Coronary artery (tissue), 2 donors: ENCODE measurements at places on chromosomes 4 and X.

DNA sequence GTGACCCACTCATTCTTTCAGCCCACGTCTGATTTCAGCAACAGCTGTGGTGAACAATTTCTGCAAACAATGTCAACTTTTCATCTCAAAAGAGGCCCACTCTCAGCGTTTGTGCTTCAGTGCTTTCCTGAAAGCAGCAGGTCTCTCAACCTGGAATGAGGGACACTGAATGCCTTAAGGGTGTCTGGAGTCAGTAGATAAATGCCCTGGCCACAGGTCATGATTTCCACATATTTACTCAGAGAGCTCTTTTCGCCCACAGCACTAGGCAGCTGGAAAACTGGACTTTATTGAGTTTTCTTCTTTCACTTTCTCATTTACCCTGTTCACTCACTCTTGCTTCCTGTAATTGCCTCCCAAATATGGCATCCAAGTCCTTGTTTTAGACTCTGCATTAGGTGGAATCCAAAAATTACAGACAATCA is 52.8 kb downstream of the NPFFR2 start:
- no peak for DNase-seq

DNA sequence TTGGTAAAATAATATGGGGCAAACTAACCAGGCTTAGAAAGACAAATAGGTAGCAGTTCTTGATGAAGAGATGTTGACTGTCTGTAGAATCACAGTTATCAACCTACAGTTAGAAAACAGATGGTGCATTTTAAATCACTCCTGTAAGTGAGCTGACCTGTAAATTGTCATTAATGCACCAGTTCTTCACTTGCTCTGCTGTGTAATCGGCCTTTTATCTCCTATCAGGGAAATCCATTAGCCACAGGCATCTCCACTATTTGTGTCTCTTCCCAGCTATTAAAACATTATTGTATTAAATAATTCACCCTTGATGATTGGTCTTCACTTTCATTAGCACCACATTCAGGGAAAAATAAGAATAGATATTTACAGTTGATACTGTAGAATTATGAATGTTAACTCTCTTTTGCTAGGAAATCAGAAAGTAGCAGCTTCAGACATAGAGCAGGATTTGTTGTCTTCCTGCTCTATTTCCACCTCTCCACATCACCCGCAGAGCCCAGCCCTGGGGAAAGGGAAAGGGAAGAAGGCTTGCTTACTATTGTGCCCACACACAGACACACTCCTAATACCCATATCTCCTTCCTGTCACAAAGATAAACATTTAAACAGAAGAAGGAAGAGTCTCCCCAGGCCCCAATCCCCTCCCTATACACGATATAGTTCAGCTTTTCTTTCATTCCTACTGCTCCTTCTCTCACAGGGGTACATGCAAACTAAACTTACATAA is 97.1 kb downstream of the REELD1 start:
- no peak for DNase-seq

DNA sequence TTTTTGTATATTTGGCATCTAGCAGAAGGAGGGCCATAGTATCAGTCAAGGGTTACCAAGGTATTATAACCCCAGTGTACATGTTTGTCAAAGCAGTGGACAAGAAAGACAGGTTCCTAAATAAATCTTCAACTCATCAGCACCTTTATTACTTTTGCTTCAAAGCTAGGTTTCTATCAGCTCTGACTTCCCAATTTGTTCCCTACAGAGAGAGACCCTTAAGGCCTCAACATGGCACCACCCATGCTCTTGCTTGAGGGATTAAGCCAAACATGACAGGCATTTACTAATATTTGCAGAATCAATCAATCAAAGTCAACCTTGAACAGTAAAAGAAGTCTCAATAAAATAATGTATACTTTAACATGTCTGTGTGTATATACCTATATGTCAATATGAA is 9.4 kb downstream of the TBCK start:
- DNase-seq, result no peak

DNA sequence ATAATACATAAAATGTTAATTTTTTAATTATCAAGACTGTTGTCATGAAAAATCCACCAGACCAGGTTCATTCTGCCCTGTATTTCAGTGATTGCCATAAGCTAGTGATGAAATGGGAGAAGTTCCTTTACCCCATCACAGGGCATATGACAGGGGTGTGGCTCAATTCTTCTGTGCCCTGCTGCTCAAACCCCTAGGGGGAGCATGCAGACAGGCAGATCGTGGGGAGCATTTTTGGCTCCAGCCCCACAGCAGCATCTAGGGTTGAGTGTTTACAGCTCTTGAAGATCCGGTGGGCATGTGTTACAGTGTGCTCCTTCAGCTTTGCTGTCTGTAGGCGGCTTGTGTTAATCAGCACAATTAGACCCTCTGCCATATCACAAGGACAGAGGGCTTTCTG is 700.7 kb downstream of the PCDH18 start:
- DNase-seq, result no peak

DNA sequence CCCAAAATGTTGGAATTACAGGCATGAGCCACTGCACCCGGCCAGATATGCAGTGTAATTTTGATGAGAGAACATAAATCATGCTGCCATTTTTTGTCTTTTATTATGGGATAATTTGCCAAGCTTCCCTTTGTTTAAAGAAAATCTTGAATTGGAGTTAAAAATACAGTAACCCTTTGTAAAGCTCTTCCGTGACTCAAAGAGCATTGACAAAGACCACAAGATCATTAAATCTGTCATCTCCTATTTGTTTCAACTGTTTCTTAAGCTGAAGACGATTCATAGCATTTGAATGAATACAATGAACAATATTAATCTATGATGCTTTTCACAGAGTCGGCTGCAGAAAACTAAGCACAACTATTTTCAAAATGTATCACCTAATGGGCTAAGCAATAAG is 132.6 kb downstream of the ANAPC4 start:
- no peak for DNase-seq

- no peak for DNase-seq
These were observed 290.2 kb upstream of the VCX start for GRCh38 chrX:7552760-7553159.

DNA sequence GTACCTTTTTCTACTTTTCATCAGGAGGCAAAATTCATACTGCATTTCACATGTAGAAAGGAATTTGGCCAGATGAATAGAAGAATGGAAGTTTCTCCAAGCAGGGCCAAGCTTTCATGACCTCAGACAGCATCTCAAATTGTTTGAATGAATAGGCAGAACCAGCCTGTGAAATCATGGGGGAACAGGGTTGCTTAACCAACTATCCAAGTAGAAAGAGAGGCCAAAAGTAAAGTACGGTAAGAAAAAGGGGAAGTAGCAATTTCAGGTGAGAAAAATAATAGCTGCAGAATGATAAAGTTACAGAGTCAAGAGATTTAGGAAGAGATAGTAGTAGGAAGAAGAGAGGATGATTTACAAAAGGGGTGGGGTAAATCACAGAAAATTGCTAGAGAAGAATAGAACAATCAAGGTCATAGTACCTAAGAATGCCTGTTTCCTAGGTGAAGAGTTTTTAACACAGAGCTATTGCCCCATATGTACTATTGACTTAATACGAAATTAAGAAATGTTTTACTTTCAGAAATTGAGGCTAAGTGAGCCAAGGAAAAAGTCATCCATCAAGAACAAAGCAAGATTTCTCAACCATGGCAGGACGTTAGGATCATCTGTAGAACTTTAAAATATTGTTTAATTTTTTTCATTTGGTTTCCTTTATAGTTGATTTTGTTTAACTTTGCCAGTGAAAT is 177.1 kb upstream of the TET2 start:
- no peak for DNase-seq

DNA sequence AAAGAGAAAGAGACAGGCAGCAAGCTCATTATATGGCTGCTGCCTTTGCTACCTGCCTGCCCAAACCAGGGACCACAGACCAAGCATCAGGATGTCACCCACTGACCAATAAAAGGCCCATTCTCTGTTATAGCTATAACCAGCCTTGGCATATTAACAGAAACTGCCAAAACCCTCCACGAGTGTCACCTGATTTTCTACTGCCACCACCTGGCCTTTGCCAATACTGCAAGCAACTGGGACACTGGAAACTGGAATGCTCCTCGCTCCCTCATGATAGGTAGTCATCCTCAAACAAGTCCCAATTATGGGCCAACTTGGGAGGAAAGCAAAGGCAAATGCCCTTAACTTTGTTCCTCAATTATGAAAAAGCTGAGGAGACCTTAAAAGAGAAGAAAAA is 76.0 kb downstream of the SPIN4 start:
- DNase-seq, result no peak

DNA sequence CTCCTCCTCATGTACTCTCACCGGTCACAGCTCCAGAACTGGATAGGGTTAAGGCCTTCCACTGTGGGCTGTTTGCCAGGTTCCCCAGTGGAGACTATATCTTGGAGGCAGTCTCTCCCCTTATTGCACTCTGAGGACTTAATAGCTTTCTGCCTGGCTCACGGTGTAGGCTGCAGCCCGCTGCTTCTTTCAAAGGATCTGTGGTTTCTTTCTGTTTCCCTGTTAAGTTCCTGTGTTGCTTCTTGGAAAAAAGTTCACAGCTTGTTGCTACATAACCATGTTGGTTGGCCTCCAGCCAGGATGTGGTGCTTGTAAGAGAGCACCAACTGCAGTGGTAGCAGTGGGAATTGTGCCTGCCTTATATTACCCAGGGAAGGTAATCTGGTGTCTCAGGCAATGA is 24.9 kb upstream of the ZDHHC15 start:
- no peak for DNase-seq

GRCh38 chr4:10965196-10965595 is 280.6 kb upstream of the CLNK start:
- DNase-seq, result no peak

GRCh38 chr4:5810151-5810550 is 82.7 kb downstream of the CRMP1 start:
- no peak for DNase-seq

GRCh38 chr4:96649536-96649935 is 809.6 kb downstream of the PDHA2 start:
- no peak for DNase-seq

DNA sequence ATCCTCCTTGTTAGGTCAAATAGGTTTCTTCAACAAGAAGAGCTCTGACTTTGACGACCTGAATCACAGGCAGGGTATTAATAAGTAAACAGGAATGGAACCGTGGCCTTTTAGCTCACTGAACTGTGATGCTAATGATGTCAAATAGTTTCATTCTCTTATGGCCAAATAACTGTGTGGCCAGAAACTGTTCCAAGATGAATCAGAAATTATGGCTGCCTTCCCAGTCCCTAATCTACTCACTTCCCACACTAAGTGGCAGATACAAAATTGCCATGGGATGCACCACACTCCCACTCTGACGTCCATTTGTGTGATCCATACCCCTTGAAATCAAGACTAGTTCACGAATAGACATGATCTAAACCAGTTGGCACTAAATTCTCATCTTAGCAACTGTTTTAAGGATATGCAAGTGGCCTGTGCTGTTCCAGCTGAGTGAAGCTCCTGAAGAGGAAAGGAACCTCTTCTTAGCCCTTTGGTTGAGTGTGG is 455.4 kb downstream of the IL15 start:
- peak; percentile 83 for DNase-seq

GRCh38 chr4:113086172-113086695 is 36.8 kb downstream of the ANK2 start:
- no peak for DNase-seq

DNA sequence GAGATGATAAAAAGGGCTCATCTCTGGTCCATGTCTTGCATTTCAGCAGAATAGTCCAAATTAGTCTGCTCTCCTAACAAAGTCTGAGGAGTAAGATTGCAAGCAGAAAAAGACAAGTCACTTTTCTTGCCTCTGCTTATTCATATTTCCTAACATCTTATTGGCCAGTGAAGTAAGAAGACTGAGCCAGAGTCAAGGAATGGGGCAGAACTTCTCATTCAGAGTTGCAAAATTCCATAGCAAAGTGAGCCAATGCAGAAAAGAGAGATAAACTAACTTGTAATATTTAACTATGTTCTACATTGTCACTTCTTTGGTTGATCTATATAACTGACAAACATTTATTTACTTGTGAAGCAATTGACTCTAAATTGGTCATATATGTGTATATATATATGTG is 2304.0 kb downstream of the ARAP2 start:
- DNase-seq, result no peak
